WTC11 (cell line): ENCODE measurements at places on chromosomes 1 and 21. TPM values are rescaled to one million over a fixed set of nuclear protein-coding genes. Genes with fewer than 3 reads are reported as not detected.

GRCh38 chr1:26335774-26336476, 18.0 kb downstream of the CRYBG2 start:
- DNase-seq = peak; percentile 74

DNA sequence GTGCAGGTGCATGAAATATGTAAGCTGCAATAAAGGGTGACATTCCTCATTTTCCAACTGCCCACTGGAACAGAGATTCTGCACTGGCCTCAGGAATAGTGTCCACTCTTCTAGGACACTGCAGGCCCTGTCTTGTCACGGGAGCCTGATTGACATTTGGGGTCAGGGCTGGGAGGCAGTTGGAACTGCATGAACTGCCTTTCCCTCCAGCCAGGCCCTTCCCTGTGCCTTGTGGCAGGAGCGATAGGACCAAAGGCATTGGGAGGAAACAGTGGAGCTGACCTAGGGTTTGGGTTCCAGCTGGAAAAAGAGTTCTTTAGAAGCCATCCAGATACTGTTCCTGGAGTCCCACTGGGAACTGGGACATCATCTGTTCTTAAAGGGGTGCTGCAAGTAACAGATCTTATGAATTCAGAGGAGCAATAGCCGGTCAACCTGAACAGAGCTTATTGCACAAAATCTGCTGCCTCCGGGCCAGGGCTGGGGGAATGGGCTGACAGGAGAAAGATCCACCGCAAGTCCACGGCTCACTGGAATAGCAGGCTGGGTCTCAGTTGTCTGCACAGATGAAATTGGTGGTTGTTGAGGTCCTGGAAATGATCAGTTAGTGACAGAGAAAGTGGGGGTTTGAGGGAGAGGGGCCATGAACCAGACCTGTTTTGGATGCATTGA, 451.7 kb downstream of the CAMTA1 start:
- DNase-seq = no peak

DNA sequence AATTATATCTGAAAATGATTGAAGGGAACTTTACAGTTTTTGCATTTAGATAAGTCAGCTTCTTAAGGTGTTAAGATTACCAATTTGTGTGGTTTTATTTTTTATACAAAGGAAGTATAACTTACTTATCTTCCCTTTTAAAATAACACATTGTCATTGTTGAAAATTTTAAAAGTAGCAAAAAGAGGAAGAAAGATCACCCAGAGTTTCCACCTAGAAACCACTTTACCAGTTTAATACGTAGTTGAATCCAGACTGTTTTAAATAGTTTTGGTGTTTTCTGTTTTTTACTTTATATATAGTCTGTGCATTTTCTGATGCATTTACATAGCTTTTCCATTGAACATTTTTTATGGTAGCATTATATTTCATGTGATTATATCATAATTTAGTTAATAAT, 6.1 kb downstream of the CCDC18 start:
- DNase-seq = no peak

DNA sequence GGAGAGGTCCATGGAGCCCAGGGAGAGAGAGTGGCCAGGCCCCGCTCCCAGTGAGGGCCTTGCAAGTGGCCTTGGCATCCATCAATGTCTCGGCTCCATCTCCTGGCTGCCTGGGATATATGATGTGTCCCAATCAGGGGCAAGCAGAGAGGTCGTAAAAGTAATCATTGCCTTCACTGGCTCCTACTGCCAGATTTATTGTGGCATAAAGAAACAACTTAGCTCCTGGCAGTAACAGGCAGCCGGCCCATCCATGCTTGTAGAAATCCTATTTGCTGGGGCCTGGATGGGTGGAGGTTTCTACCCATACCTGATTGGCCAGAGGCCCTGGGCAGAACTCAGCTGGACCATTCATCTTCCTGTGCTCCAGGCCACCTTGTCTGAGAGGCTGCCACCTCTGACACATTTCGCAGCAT, 272.6 kb downstream of the MATN1 start:
- DNase-seq = no peak

DNA sequence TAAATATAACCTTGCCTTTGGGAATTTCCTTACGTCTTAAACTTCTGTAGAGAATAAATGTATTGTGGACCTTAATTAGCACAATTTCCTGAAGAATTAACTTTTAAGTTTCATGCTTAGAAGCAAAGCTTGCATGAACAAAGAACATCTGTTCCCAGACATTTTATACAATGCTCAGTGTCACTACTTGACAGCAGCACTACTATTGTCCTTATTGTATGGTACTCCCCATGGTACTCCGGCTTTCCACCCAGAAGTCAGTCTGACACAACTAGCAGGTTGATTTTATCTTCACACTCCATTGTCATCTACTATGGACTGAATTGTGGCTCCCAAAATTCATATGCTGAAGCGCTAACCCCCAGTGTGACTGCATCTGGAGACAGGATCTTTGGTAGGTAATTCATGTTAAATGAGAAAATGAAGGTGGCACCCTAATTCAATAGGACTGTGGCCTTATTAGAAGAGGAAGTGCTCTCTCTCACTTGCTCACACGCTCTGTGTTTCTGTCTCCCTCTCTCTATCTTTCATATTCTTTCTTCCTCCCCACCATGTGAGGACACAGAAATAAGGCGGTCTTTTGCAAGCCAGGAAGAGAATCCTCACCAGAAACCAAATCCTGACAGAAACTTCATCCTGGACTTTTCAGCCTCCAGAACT, 10.7 kb upstream of the OR2B11 start:
- DNase-seq = no peak

DNA sequence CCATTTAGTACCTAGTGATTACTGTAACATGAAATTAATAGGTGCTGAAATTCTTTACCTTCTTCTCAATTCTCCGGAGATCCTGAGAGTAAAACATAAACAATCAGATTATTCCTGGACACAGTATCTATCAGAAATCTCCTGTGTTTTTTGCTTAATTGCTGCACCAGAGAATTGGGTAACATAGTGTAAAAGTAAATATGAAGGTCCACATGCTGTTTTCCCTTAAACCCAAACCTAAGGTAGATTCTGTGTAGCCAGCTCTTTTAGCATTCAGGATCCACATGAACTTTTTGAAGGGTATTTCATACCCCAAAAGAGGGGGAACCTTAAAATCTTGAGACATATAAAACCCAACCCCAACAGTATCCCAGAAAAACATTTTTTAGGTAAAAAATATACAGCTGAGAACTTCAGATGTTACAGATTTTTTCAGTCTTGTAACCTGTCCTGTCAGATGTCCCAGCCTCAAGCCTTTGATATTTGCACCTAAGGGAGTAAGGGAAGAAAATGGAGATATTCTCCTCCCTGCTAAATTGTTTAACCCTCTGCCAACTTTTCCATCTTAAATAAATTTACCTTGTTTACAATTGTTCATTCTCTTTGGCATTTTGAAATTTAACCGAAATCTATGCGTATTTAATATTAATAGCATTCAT, 11.2 kb downstream of the ODR4 start:
- no peak for DNase-seq

- DNase-seq = no peak
Observed at GRCh38 chr1:224262373-224263054, 67.5 kb downstream of the NVL start.

DNA sequence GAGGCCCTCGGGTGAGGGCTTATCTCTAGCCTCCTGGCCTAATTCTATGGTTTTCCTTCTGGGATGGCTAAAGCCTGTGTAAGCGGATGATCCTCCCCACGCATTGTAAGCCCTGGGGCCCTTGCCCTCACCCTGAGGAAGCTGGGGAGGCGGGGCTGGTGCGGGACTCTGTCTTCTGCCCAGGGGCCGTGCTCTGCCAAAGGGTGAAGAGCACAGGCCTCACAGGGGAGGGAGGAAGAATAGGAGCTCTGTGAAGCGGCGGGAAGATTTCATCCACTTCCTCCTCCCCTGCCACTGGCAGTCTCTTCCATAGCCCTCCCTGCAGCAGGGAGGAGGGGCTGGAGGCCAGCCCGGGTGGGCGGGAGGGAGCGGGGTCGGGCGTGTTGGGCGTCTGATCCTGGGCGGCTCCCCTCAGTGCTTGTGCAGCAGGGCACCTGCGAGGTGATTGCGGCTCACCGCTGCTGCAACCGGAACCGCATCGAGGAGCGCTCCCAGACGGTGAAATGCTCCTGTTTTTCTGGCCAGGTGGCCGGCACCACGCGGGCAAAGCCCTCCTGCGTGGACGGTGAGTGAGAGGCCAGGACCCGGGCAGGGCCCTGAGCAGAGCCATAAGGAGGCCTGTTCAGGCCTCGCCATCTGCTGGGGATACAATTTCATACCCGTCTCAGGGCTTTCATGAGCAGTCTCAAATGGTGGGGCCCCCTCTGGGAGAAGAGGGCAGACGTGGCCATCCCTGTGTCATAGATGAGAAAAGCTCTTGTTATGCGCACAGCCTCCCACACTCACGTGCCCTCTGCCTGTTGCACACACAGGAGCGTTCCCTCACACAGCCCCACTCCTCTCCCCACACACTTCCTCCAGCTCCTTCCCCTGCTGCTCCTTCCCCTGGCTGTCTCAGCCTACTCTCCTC, 7.7 kb upstream of the PPM1J start:
- peak; percentile 58 for DNase-seq

DNA sequence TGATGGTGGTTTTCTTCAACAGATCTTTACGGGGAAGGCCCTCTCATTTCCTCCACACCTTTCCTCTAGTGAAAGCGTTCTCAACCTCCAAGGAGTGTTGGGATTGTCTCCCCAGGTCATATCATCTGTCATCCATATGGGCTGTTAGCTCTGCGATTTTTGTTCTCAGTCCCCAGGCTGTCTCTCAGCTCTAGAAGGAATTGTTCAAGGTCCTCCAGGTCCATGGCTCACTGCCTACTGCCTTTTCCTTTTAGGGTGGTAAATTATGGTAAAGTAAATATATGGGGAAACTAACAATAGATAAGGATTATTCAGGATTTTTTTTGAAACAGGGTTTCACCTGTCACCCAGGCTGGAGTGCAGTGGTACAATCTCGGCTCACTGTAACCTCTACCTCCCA, 37.6 kb downstream of the ELF3 start:
- no peak for DNase-seq

- DNase-seq = no peak
Observed at GRCh38 chr1:207051191-207051943, at the start of gene YOD1. TSS of gene YOD1 (minus strand) at chr1:207051208. CDS start at chr1:207051030, 178 bp downstream.

DNA sequence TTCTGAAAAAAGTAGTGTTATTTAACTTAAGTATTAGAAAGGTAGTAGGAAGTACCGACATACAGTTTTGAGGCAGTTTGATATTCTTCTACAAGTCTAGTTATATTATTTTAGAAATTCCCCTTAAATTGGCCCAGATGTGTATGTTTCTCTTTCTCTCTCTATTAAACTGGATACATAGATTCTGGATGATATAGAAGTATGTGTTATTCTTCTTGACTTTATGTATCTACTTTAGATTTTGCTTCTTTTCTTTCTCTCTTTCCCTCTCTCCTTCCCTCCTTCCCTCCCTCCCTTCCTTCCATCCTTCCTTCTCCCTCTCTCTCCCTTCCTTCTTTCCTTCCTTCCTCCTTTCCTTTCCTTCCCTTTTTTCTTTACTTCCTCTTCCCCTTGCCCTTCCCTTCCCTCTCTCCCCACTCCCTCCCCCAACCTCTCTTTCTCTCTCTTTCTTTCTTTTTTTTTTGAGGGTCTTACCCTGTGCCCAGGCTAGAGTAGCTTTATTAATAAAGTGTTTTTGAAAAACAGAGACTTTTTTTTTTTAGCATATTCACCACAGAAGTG, 124.3 kb downstream of the OSBPL9 start:
- no peak for DNase-seq

- DNase-seq = no peak
Observed at GRCh38 chr1:99869304-99869703, 19.1 kb downstream of the AGL start.

DNA sequence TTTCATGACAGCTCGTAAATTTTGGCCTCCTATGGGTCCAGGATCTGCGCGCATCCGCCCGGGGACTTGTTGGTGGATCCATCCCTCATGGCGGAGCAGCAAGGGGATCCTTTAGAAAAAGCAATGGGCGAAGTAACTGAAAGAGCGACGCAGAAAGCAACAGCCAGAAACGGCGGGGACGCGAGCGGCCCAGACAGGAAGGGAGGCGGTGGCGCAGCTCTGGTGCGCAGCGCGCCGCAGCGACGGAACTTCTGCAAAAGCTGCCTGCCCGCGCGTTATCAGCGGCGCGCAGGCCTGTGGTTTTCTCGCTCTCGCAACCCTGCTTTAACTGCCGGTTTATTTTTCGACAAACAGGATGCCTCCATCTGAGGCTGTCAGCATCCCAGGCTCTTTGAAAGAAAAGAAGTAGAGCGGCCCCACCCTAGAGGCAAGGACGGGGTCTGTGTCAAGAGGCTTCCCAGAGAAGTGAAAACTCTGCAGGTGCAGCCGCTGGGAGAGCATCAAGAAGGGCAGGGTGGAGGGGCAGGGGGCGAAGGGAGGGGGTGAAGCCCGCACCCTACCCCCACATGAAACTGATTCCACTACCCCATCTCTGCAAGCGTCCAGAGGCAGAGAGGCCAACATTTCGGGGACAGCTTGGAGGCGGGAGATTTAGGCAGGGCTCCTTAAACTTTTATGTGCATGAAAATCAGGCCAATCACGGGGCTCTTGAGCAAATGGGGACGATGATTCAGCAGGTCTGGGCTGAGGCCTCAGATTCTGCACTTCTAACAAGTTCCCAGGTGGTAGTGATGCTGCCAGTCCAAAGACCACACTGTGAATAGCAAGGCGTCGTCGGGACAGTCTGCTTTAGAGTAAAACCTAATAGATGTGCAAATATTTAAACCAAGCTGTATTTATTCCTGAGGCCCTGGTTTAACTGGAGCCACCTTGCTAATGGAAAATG, 22.2 kb downstream of the RUNX1 start:
- peak; percentile 63 for DNase-seq

- no peak for DNase-seq
Observed at GRCh38 chr1:12501661-12502060, 116.3 kb downstream of the DHRS3 start.

GRCh38 chr1:238592621-238593020, 701.9 kb upstream of the ZP4 start:
- DNase-seq = no peak

- DNase-seq = no peak
Observed at GRCh38 chr1:32005522-32005921, 8.1 kb upstream of the KHDRBS1 start.

DNA sequence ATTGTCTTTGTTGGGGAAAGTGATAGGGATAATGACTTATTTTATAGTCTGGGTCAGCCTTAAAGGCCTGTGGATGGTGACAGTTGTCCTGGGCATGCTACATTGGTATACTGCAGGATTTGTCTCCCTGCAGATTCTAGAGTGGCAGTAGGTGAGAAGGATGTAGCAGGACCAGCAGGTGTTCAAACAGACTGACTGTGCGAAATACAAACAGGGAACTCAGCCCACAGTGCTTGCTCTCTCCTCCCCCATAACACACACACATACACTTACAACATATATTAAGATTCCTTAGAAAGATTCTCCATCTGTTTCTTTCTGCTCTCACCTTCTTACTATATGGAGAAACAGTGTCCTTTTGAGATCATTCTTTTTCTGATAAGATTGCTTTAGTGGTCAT, 6.9 kb downstream of the PDE4B start:
- DNase-seq = no peak

Gene LDLRAP1
- 14.1 to 16.3 TPM (median 14.2 TPM) in 3 replicates for total RNA-seq

Gene C1orf174
- total RNA-seq = 24.2 to 25.2 TPM (median 25.1 TPM) in 3 replicates

Gene KRTAP11-1
- not detected in 3 replicates for total RNA-seq

Gene ILDR2
- 0.89 to 1.8 TPM (median 1.6 TPM) in 3 replicates for total RNA-seq

Gene VTCN1
- 0.09 to 0.14 TPM in 2 of 3 replicates, not detected in the other for total RNA-seq

Gene NHLH1
- 0.69 to 0.70 TPM (median 0.69 TPM) in 3 replicates for total RNA-seq

Gene KCTD3
- total RNA-seq = 46.8 to 55.6 TPM (median 48.4 TPM) in 3 replicates

Gene AADACL3
- total RNA-seq = 0.77 to 0.94 TPM (median 0.78 TPM) in 3 replicates

Gene RSPH1
- 0.11 to 0.30 TPM (median 0.16 TPM) in 3 replicates for total RNA-seq
